ENCODE measurements at places on chromosomes 11 and 22. TPM values are rescaled to one million over a fixed set of nuclear protein-coding genes. Genes with fewer than 3 reads are reported as not detected.

- H3K4me1 ChIP-seq: no peaks in the 10 kb centered on the region
- no peak overlapping the region for H3K4me3 ChIP-seq
- H3K27me3 ChIP-seq: no peaks in the 10 kb centered on the region
- H3K36me3 ChIP-seq: no peaks in the 10 kb centered on the region
- H3K27ac ChIP-seq: no peak overlapping the region
- no peak for DNase-seq
Measured at GRCh38 chr22:49466878-49467595, 360.6 kb downstream of the BRD1 start.

DNA sequence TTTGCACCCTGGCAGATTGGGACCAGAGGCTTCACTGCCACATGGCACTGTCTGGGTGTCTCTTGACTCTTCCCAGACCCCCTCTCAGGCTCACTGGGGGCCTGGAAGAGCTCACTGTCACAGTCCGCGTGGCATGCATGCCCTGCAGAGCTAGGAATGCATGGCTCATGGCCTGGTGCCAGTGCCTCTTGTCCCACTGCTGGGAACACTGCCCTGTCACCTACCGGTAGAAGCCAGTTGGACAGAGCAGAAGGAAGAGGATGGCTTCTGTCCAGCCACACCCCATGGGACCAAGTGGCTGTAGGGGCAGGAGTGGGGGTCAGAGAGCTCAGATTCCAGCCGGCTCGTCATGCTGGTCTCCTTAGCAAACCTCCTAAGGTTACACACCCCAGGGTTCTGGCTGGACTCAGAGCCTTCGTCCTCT is 29.7 kb downstream of the MB start:
- H3K4me1 ChIP-seq: no peaks in the 10 kb centered on the region
- no peaks in the 10 kb centered on the region for H3K27me3 ChIP-seq
- no peak overlapping the region for H3K4me3 ChIP-seq
- no peak for DNase-seq
- no peaks in the 10 kb centered on the region for H3K36me3 ChIP-seq
- H3K27ac ChIP-seq: no peak overlapping the region

DNA sequence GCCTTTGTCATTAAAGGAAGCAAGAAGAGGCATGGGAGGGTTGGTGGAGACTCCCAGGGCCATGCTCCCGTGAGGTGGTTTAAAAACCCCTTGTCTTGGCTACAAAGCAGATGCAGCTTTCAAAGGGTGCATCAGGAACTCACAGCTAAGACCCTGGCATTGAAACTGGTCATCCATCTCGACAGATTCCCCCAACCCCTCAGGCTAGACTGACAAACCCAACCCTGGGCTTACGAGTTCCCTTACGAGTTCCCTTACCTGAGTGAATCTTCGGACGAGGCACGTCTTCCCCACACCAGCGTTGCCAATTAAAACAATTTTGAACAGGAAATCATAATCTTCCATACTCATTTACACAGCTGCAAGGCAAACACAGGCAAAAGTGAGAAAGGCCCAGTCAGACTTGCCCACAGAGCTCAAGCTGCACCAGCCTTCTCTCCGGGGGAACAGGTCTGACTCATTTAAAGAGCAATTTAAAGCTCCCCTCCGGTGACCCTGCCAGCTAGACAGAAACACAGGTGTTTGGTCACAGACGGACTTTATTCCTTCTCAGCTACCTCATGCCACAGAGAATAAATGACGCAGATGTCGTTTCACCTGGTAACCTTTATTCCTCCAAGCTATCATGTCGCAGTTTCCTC is 74.6 kb downstream of the RAB30 start:
- H3K4me1 ChIP-seq: peaks cover 7% of the 10 kb centered on the region
- H3K4me3 ChIP-seq: no peak overlapping the region
- H3K36me3 ChIP-seq: peaks cover 21% of the 10 kb centered on the region

DNA sequence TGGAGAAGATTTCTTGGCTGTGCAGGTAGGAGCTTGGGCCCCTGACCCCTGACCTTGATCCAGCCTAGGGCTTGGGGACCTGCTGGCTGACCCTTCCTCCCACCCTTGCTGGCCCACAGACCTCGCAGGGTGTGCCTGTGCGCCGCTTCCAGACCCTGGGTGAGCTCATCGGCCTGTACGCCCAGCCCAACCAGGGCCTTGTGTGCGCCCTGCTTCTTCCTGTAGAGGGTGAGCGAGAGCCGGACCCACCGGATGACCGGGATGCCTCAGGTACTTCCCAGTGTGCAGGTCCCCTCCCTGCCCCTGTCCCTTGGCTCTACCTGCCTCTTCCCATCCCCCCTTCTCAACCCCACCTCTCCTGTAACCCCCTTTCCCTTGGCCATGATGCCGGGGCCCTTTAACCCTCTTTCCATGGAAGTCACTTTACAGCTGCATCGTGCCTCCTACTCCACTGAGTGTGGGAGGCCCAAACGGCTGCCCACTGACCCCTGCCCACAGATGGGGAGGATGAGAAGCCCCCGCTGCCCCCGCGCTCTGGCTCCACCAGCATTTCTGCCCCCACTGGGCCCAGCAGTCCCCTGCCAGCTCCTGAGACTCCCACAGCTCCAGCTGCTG is 3.8 kb downstream of the INPPL1 start:
- H3K36me3 ChIP-seq: peaks cover 23% of the 10 kb centered on the region
- H3K4me3 ChIP-seq: no peak overlapping the region
- DNase-seq: no peak
- peaks cover 22% of the 10 kb centered on the region for H3K4me1 ChIP-seq
- H3K27me3 ChIP-seq: peaks cover 4% of the 10 kb centered on the region

NPAS4 gene
- not detected for polyA plus RNA-seq

Data from immature natural killer cell (primary cell).